CD4-positive, alpha-beta T cell (primary cell): ENCODE measurements at places on chromosomes 1 and 21. TPM values are rescaled to one million over a fixed set of nuclear protein-coding genes. Genes with fewer than 3 reads are reported as not detected.

DNA sequence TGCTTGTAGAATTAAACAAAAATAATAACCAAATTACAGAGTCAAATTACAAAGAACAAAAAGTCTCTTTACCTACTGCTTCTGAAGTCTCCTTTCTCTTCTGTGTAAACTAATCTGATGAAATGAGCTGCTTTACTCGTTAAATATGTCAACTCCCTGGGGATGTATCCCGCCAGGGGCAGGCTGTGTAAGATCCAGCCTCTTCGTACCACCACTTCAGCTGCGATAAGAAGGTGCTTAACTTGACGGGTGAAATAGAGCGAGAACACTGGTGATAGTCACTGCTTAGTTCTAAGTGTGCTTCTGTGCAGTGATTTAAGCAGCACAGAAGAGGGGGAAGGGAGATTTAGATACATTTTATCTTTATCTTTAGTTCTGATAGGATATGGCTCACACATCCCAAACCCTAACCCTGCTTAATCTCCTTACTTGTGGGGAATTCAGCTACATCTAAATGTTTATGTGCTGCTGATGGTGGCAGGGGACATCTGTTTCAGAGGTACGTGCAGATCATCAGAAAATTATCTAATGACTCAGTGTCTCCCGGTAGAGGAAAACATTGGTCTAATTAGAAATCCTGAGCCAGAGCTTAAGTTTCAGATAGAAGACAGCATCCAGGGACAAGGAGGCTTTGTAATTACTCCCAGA is 46.0 kb downstream of the RHOU start:
- H3K4me1 ChIP-seq: no peaks in the 10 kb centered on the region
- no peaks in the 10 kb centered on the region for H3K36me3 ChIP-seq
- DNase-seq: no peak
- H3K27ac ChIP-seq: no peak overlapping the region
- no peaks in the 10 kb centered on the region for H3K27me3 ChIP-seq

DNA sequence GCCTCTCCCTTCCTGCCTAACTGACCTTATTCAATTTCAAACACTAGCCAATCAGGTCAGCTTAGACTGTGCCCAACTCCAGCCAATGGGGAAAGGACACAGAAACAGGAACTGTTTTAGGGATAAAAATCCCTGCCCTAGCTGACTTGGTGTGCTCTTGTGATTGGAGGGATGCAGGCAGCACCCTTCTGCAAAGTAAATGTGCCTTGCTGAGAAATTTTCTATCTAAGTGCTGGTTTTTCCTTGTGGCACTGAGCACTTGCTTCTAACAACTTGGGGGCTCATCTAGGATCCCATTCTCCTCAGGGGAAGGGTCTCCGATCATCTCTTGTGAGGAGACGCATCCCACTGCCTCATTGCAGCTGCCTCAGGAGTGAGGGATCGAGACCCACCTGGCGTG is 10.7 kb upstream of the CD2 start:
- H3K36me3 ChIP-seq: no peaks in the 10 kb centered on the region
- DNase-seq: no peak
- no peaks in the 10 kb centered on the region for H3K27me3 ChIP-seq
- H3K4me1 ChIP-seq: peaks cover 37% of the 10 kb centered on the region
- peak overlapping the region; percentile 20 for H3K27ac ChIP-seq

DNA sequence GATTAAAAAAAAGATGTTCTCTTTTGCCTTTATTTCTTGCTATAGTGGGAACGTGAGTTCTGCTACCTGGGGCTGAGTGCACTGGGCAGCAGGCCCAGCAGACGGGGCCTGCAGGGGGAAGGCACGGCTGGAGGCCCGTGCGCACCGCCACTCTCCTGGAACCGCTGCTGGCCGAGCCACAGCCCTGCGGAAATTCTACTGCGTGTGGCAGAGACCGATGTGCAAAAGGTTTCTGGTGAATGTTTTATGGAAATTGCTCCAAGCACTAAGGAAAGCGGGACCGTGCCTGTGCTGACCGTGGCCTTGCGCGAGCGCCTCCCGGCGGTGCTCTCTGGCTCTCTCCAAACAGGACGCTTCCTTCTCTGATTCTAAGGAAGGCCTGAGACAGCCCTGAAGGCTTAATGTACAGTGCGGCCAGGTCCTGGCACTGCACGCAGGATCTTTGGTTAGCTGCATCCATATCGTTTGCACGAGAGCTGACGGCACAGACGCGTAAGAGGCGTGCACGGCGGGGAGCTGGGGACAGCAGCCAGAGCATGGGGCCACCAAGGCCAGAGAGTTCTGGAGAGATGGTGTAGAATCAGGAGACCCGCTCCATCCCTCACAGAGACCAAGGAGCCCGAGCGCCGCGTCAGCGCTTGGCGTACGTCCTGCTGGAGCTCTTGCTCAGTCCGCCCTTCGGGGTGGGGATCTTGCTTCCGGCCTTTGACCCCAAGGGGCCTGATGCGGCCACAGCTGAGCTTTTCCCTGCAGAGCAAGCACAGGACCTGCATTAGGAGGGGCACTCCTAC is 18.7 kb upstream of the LRRC47 start:
- peaks cover 32% of the 10 kb centered on the region for H3K36me3 ChIP-seq
- H3K27me3 ChIP-seq: no peaks in the 10 kb centered on the region
- H3K4me1 ChIP-seq: no peaks in the 10 kb centered on the region
- no peak overlapping the region for H3K4me3 ChIP-seq
- H3K27ac ChIP-seq: no peak overlapping the region
- DNase-seq: no peak

DNA sequence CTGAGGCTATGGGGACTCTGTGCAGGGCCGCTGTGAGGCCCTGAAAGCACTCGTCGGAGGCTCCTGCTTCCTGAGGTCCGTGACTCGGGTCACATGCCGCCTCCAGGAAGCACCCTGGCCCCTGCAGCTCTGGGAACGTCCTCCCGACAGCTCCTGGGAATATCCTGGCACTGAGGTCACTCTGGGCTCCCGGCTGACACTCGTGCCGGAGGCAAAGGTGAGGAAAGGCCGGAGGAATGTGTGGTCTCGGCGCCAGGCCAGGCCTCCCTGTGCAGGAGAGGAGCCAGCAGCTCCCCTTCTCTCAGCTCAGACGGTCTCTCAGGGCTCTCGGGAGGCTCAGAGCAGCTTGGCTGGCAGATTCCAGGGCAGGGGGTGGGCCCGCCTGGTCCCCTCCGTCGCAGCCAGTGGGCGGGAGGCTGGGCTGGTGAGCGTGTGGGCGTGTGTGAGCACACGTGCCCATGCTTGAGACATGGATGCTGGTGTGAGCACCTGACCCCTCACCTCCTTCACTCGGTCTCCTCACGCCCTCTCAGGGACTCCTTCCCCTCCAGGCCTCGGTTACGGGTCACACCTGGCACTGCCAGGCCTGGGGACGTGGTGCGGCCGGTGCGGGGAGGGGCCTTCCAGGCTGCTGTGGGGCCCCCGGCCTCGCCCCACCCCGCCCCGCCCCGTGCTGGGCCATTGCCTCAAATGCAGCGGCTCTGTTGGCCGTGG is 5.5 kb upstream of the RNF223 start:
- H3K36me3 ChIP-seq: no peaks in the 10 kb centered on the region
- no peak overlapping the region for H3K27ac ChIP-seq
- peaks cover 14% of the 10 kb centered on the region for H3K27me3 ChIP-seq
- DNase-seq: peak; percentile 28
- peak overlapping the region; percentile 35 for H3K4me3 ChIP-seq

- no peaks in the 10 kb centered on the region for H3K27me3 ChIP-seq
- no peak overlapping the region for H3K4me3 ChIP-seq
- no peaks in the 10 kb centered on the region for H3K4me1 ChIP-seq
- DNase-seq: no peak
Measured at GRCh38 chr1:110265186-110265585, 55.1 kb downstream of the KCNC4 start.

DNA sequence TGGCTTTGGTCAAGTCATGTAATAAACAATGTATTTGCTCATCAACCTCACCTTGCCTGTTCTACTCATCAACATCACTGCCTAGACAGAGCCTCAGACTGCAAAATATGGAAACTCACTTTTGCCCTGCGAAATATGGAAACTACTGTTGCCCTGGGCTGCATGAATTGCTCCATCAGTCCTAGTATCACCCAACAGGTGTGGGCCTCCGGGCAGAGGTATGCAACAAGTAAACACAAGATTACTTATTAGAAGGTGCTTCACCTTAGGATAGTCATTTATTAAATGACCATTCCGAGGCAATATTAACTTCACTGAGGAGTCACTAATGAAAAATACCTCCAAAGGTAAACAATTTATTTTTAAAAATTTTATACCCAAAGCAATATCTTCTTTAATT is 286.7 kb downstream of the BACH1 start:
- H3K36me3 ChIP-seq: no peaks in the 10 kb centered on the region
- H3K27ac ChIP-seq: no peak overlapping the region
- no peak for DNase-seq
- no peak overlapping the region for H3K4me3 ChIP-seq

DNA sequence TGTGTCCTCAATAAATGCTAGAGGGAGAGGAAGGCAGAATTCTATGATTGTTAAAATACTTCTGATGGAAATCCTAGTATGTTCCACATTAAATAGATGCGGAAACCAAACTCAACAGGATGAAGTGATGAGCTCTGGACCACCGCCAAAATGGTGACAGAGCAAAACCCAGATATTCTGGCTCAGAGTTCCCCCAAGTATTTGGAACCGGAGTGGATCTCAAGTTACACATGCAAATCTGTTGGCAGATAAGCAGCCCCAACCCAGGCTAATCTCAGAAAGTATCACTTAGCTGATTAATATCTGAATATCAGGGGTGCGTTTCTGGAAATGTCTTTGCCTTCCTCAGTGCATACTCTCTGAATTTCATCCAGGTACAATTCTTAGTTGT is 17.4 kb upstream of the GRHL3 start:
- DNase-seq: no peak
- H3K36me3 ChIP-seq: no peaks in the 10 kb centered on the region
- H3K27ac ChIP-seq: no peak overlapping the region
- H3K4me1 ChIP-seq: no peaks in the 10 kb centered on the region

DNA sequence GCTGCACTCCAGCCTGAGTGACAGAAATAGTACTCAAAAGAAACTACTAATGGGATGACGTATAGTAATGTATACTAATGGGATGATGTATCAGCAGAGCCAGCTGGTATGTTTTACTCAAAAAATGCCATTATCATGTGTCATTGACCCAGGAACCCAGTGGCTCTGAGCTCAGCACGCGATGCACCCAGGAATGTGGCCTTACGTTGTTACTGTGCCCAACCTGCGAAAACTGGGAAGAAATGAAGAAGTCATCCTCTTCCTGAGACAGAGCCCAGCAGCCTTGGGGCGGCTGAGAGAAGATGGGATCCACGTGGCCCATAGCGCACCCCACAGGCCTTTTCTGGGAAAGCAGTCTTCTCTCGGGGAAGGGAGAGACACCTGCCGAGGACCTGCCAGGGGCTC is 8.8 kb downstream of the UBE2J2 start:
- H3K27me3 ChIP-seq: no peaks in the 10 kb centered on the region
- peaks cover 29% of the 10 kb centered on the region for H3K4me1 ChIP-seq
- no peak overlapping the region for H3K4me3 ChIP-seq
- no peak for DNase-seq
- no peak overlapping the region for H3K27ac ChIP-seq
- peaks cover 60% of the 10 kb centered on the region for H3K36me3 ChIP-seq

- H3K4me3 ChIP-seq: no peak overlapping the region
- no peaks in the 10 kb centered on the region for H3K4me1 ChIP-seq
- DNase-seq: no peak
- no peak overlapping the region for H3K27ac ChIP-seq
- H3K27me3 ChIP-seq: no peaks in the 10 kb centered on the region
Measured at GRCh38 chr1:95002164-95002539, 70.6 kb downstream of the ALG14 start.

- no peaks in the 10 kb centered on the region for H3K36me3 ChIP-seq
- H3K27me3 ChIP-seq: no peaks in the 10 kb centered on the region
- DNase-seq: peak; percentile 31
- peaks cover 56% of the 10 kb centered on the region for H3K4me1 ChIP-seq
- H3K4me3 ChIP-seq: peak overlapping the region; percentile 34
Measured at GRCh38 chr1:11729498-11730428, 6.2 kb upstream of the AGTRAP start.

DNA sequence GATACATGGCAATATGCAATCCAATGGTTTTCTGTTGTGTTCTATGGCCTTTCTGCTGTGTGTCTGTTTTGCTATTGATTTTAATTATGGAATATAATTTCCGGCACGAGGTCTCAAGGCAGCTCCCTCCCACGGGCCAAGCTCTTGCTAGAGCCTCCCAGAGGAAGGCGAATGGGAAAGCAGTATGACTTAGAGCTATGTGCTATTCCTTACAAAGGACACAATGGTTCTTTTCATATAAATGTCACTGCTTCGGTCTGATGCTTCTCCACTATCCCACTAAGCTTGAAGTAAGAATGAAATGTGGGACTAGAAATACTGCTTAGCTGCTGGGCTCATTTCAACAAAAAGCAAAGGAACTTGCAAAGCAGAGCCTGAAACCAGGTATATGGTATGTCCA is 322.2 kb upstream of the BEND5 start:
- no peak for DNase-seq
- no peaks in the 10 kb centered on the region for H3K36me3 ChIP-seq
- no peak overlapping the region for H3K4me3 ChIP-seq
- no peaks in the 10 kb centered on the region for H3K4me1 ChIP-seq
- no peaks in the 10 kb centered on the region for H3K27me3 ChIP-seq

DNA sequence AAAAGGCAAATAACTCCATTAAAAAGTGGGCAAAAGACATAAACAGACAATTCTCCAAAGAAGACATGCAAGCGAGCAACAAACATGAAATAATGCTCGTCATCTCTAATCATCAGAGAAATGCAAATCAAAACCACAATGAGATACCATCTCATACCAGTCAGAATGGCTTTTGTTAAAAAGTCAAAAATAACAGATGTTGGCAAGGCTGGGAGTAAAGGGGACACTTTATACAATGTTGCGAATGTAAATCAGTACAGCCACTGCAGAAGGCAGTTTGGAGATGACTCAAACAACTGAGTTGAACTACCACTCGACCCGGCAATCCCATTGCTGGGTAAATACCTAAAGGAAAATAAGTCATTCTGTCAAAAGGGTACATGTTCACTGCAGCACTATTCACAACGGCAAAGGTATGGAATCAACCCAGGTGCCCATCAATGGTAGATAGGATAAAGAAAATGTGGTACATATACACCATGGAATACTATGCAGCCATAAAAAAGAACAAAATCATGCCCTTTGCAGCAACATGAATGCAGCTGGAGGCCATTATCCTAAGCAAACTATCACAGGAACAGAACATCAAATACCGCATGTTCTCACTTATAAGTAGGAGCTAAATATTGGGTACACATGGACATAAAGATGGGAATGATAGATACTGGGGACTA is 25.9 kb downstream of the TSPAN2 start:
- H3K4me3 ChIP-seq: peak overlapping the region; percentile 26
- H3K27me3 ChIP-seq: no peaks in the 10 kb centered on the region
- DNase-seq: peak; percentile 86
- H3K4me1 ChIP-seq: peaks cover 37% of the 10 kb centered on the region

GRCh38 chr21:18251065-18251464 is 6.4 kb downstream of the CHODL start:
- H3K36me3 ChIP-seq: no peaks in the 10 kb centered on the region
- peaks cover 6% of the 10 kb centered on the region for H3K27me3 ChIP-seq
- no peaks in the 10 kb centered on the region for H3K4me1 ChIP-seq

The FOXO6 gene
- 2.2 TPM for total RNA-seq

The S100A1 gene
- total RNA-seq: not detected

The ZC3H12A gene
- 164 TPM for total RNA-seq

The AZIN2 gene
- 4.6 TPM for total RNA-seq

The SPATC1L gene
- total RNA-seq: 3.0 TPM

The KCNA3 gene
- total RNA-seq: 112 TPM

The VASH2 gene
- 0.17 TPM for total RNA-seq

The CFAP74 gene
- total RNA-seq: not detected
